Stimulated activated CD4-positive, alpha-beta T cell treated with anti-CD3 and anti-CD28 coated beads, Interleukin-4, amount 100 ng/mL, for 4 hours (primary cell): ENCODE measurements at places on chromosomes 3 and 15.

DNA sequence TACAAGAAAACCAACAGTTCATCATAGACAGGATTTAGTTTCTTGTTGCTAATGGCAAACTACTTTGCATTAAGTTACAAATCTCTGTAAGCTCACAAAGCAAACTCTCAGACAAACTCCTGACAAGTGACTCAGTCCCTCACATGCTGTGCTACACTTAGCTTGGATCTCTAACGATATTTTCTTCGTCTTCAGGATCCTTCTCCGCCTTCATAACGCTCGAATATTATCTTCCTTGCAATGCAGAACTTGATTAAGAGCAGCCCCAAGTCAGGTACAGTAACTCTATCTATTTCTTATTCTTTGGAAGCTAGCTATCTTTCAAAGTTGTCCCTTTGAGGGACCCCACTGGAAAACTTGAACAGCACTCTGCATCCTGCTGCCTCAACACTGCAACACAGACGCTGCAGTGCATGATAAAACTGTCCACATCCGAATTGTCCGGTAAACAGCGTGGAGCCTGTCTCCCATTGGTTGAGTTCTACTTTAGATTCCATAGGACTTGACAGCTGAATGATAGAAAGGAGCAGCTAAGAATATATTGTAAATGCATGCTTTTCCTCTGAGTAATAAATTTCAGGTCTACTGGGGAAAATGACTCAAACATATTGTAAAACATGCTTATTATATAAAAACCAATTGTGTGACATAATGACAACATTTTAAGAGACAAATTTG lies 61.3 kb downstream of the UACA start:
- no peak for DNase-seq

DNA sequence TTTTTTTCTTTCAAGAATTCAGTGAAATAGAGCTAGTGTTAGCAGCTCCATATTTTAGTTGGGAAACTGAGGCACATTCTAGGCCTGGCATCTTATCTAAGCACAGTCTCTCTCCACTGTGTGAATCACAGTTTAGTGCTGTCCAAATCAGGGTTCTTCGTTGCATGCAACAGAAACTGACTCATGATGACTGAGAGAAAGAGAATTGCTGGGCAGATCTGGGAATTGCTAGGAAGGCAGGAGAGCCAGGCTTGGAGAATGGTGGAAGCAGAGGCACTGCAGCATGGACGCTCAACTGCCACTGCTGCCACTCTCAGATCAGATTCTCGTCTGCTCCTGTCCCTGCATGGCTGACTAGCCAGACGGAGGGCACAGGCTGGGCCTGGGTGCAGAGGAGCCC lies 40.7 kb upstream of the CHST2 start:
- no peak for DNase-seq

DNA sequence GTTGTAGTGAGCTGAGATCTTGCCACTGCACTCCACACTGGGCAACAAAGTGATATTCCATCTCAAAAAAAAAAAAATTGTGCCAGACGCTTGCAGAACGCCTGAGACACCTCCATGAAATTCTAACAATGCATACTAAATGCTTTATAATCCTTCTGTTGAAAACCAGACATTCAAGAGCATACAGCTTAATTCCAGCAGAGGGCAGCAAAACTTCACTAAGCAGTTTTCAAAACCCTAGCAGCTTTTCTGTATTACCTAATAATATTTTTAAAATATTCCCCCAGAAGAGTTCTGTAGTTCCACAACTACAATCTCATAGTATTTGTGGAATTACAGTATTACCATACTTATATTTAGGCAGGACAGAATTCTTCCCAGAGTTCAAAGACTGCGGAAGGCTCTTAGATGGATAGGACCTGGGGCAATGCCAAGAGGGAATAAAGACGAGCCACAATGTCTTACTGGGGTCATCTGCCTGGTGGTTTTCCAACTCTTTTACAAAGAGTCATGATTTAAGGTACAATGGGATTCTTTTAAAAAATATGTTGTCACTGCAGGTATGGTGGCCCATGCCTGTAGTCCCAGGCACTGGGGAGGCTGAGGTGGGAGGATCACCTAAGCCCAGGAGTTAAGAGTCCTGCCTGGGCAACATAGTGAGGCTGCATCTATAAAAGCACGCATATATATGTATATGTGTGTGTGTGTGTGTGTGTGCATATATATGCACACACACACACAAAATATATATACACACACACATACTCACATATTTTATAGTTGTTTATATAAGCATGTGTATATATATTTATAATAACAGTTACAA lies 19.6 kb upstream of the TASOR start:
- peak; percentile 35 for DNase-seq

DNA sequence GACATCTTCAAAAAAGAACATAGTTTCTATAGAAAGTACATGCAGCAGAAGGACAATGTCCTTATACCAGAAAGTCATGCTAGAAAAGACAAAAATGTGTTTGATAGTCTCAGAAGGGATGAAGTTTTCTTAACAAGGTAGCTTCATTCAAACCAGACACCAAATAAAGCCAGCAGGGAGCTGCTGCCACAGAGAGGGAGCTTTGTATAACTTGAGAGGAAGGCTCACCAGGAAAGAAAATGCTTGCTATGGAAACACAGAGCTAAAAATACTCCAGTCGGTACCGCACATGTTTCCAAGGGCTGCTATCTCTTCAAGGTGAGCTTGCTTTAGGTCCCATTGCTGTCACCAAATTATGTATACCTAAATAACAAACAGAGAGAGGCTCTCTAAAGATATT lies 1074.8 kb upstream of the ALCAM start:
- DNase-seq, result no peak

DNA sequence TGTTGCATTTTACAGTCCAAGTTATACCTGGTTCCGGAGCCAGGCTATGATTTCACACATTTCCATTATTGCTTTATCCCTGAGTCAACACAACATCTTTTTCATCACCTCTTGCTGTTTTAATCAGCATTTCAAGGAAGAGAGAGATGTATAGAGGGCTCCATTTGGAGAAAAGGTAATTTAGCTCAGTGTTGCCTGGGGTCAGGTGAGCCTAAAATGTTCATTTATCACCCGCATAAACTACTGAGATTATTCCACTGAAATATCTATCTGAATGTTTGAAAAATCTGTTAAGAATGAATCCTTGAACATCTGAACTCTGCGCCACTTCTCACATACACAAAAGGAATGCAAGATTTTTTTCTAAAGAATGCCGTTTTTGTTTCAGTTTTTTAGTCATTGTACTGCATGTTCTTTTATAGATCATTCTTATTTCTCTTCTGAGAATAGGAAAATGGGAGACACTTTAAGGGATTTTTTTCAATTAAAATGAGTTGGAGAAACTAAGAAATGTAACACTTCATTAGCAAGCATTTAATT lies 51.5 kb upstream of the AGTR1 start:
- DNase-seq, result no peak

GRCh38 chr3:89372456-89372855 lies 265.0 kb downstream of the EPHA3 start:
- no peak for DNase-seq

- no peak for DNase-seq
Observed at GRCh38 chr3:117417411-117417810, 707.8 kb downstream of the TUSC7 start.

- no peak for DNase-seq
Observed at GRCh38 chr3:107870943-107871638, 219.7 kb downstream of the CD47 start.

GRCh38 chr3:170089862-170090600 lies 52.2 kb downstream of the GPR160 start:
- DNase-seq, result no peak

DNA sequence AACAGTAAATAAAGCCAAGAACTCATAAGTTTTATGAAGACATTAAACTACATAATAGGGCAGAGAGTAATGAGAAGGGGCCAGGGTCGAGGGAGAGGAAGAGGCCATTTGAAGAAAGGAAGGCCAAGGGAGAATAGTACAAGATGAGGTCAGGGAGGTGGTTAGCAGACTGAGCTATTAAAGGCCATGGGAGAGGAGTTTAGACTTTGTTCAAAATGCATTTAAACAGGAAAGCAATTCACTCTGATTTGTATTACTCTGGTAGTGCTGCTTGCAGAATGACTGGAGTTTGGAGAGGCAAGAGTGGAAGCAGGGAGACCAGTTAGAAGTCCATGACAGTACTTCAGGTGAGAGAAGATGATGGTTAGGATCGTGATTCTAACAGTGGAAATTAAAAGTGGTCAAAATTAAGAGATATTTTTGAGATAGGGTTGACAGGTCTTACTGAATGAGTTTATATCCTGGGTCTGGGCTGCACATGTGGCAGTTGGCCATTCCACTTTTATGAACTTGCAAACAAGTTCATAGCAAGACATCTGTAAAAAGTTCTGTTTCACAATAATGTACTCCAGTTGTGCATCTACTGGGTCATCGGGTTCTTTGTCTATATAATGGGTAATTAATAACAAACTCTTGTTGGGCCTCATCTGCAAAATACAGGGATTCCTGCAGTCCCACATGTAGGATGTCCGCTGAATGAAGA lies 16.3 kb downstream of the PPP2R3A start:
- DNase-seq, result no peak

DNA sequence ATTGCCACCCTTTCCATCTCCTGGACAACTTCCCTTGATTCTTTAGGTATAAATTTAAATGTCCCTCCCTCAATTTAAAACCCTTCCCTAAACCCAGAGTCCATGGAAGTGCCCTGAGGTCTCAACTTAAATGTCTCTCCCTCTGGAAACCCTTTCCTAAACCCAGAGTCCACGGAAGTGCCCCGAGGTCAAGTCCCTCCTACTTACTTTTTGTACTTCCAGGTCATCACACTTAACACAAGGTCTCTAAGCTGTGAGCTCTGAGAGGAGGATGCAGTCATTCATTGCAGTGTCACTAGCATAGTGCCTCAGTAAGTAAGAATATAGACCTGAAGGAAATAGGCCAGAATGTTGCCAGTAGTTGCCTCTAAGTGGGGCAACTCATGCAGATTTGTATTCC lies 78.2 kb upstream of the BNC1 start:
- DNase-seq, result no peak

GRCh38 chr15:53446376-53446775 lies 313.1 kb downstream of the WDR72 start:
- DNase-seq, result no peak

DNA sequence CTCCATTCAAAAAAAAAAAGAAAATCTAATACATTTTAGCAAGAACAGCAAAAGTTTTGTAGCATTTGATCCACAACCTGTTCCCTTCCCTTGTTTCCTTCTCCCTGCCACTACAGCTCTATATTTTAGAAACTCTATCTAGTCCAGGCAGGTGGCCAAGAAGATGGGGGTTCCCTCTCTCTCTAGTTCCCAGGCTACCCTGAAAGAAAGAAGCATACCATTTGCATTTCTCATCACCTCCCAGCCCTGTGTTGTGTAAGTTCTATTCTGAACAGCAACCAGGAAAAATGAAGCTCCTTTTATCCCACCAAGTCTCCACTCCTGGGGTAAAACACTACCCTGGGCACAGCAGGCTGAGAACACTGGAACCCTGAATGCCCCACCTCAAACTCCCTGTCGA lies 100.0 kb downstream of the PCCB start:
- no peak for DNase-seq

DNA sequence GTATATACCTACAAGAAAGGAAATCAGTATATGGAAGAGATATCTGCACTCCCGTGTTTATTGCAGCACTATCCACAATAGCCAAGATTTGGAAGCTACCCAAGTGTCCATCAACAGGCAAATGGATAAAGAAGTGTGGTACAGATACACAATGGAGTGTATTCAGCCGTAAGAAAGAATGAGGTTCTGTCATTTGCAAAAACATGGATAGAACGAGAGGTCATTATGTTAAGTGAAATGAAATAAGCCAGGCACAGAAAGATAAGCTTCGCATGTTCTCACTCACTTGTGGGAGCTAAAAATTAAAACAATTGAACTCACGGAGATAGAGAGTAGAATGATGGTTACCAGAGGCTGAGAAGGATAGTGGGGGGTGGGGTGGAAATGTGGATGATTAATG lies 53.1 kb downstream of the FAM81A start:
- DNase-seq, result no peak

- DNase-seq, result no peak
Observed at GRCh38 chr15:96336108-96336595, 5.7 kb downstream of the NR2F2 start.

DNA sequence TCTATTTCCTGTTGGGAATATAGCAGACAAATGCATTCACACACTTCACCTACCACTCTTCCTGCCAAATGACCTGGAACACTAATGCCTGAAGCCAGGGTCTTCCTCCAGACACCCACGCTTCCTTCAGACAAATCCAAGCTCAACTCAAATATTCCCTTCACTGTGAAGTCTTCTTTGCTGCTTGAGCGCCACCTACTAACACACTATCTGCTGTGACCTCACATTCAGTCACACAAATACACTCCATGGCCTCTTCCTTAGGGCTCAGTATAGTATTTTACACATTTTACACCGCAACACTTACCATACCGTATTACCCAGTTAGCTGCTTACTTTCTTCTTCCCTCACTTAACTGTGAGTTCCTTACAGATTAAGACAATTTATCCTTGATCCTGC lies 149.4 kb downstream of the SHOX2 start:
- DNase-seq, result no peak

- DNase-seq, result no peak
Observed at GRCh38 chr3:58868097-58868779, 181.6 kb downstream of the CFAP20DC start.

DNA sequence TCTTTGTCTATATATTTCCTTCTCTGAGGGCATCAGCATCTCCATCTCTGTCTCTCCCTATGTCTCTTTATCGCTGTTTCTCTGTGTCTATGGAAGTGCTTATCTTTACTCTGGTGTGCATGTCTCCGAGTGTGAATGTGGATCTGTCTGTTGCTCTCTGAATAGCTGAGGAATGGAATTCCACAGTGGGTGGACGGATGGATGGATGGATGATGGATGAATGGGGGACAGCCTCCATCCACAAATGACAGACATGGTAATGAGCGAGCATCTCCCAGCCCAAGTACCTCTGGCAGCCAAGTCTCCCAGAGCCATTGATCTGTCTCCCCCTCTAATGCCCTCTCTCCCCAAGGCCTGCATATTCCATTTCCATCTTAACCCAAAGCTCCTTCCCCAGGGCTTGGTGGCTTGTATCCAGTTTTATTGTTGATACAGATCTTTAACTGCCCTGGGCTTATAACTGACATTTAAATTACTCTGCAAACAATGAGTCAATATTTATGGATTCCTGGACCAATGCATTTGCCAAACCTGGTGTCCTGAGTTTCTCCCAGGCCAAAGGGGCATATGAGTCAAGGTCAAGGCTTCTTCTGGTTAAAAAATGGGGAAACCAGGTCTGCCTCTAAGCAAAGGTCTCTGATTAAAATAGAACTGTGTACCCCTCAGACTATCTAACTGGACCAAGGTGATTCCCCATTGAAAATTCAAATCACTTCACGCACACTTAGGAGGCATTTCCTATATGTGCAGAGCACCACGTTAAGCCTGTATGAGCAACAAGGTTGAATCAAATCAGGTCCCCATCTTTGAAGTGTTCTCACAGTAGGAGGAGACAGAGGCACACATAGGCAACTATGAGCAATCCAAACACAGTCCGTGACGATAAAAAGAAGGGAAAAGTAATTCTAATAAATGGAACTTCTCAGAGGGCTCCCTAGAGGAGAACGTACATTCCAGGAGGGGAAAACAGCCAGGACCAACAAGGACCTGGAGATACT lies 109.9 kb downstream of the TLE3 start:
- no peak for DNase-seq
